ENCODE measurements at places on chromosomes 12 and 14.

- DNase-seq: no peak
These were observed 9.0 kb upstream of the RNU6-7 start for GRCh38 chr14:32192712-32193373.

- no peak for DNase-seq
These were observed 172.2 kb downstream of the FLRT2 start for GRCh38 chr14:85702191-85702590.

GRCh38 chr12:18130851-18131250 lies 40.9 kb upstream of the RERGL start:
- no peak for DNase-seq

DNA sequence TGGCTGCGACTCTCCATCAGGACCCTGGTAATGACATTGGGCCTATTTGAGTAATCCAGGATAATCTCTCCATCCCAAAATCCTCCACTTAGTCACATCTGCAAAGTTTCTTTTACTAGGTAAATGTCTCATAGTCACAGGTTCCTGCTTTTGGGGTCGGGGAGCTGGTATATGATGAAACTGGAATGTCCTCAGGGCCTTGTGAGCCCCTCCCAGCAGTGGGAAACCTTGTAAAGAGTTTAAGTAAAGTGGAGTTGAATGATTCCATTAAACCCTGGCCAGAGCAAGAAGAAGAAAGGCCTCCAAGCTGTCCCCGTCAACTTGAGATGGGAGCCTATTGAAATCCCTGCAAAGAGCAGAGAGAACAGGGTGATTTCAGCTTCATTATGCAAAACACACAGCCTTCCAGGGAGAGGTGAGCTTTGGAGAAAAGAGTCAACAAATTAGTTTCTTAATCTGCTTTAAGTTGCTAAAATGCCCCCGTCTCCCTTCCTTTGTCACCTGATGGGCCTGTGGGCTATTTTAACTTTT lies 12.6 kb downstream of the WSCD2 start:
- peak; percentile 70 for DNase-seq

GRCh38 chr12:124434951-124435805 lies 132.2 kb downstream of the NCOR2 start:
- peak; percentile 24 for DNase-seq

GRCh38 chr12:117703584-117703983 lies 265.2 kb downstream of the KSR2 start:
- DNase-seq: no peak

GRCh38 chr14:40336846-40337245 lies 904.6 kb upstream of the FBXO33 start:
- no peak for DNase-seq

- DNase-seq: no peak
These were observed 33.2 kb upstream of the LTBP2 start for GRCh38 chr14:74645244-74645643.

- peak; percentile 77 for DNase-seq
These were observed 95.2 kb upstream of the PCED1B start for GRCh38 chr12:46983959-46984841.

- no peak for DNase-seq
These were observed 33.0 kb downstream of the PWP1 start for GRCh38 chr12:107718606-107719005.

DNA sequence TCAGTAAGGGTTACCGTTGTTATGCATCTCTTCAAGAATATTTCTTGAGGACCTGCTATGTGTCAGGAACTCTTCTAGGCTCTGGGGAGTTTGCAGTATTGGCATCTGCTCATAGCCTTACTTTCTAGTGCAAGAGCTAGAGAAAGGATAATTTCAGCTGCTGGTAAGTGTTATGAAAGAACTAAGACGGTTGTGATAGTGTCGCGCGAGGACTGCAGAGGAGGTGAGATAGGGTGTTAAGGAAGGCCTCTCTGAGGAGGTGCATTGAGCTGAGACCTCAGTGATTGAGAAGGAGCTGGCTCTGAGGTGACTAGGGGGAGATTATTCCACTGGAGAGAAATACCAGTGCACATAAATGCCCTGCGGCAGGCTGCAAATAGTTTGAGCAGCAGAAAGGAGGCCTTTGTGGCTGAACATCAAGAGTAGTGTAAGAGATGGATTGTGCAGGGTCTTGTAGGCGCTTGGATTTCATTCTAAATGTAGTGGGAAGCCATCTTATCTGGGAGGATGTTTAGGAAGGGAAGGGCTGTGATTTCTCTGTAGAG lies 824 bp downstream of the DDX55 start:
- DNase-seq: peak; percentile 7

DNA sequence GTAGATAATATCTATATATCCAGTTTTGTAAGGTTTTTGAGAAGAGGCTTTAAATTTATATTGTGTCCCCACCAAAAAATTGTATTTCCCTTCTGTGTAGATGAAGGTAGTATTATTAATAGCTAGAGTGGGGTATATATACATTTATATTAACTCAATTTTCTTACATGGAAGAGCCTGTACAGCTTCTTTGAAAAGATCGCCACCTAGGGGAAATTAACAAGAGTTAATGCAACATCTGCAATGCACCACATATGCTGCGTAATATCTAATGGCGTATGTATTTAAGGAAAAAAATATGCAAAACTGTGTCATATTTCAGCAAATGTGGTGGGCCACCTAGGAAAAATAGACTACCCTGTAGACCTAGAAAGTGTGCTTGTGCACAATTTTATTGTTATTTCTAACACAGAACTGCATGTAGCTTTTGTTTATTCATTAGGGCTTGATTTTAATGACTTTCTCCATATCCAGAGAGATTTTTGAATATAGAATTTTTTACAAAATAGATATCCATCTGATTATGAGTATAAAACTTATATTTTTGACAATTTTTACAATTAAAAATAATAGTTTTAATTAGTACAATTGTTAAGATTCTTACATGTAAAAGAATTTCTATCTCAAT lies 14.0 kb downstream of the CCER1 start:
- peak; percentile 55 for DNase-seq

- no peak for DNase-seq
These were observed 88.2 kb upstream of the PAWR start for GRCh38 chr12:79778802-79779448.

GRCh38 chr12:6943722-6944380 lies at the start of the genes C12orf57 and RNU7-1:
C12orf57 (plus strand) TSS chr12:6944022; CDS start chr12:6944122, 100 bp downstream.
RNU7-1 (plus strand) TSS chr12:6943816.
- DNase-seq: peak; percentile 90

GRCh38 chr14:100398044-100398443 lies 74.9 kb downstream of the SLC25A47 start:
- peak; percentile 71 for DNase-seq

DNA sequence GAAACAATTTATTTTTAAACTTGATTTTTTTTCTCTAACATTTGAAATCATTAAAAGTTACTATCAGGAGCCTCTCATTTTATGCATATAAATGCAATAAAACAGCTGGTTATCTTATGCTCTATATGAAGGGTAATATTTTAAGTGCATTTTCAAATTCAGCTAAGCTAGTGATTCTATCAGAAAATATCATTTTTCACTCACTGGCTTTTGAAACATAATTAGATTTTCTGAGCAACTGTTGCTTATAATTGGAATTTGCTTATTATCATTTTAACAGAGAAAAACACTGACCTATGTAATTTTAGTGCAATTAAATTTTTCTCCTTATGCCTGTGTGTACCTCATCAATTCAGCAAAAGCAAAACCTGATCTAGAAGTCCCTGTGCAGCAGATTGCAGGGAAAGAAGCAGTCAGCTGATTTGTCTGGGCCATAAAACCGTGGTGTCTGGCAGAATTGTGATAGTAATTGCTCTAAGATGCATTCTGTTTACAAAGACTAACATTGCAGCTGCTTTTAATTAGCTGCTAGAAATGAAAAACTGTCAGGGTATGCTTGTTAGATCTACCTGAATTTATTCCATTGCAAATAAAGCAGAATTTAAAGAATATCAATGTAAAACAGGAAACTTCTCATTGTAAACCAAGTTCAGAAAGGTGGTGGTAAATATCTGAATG lies 75.0 kb downstream of the BICD1 start:
- DNase-seq: no peak

- no peak for DNase-seq
These were observed 107.1 kb upstream of the DIO3 start for GRCh38 chr14:101454229-101454628.

GRCh38 chr14:105774001-105774400 lies 247.6 kb downstream of the TMEM121 start:
- DNase-seq: no peak

DNA sequence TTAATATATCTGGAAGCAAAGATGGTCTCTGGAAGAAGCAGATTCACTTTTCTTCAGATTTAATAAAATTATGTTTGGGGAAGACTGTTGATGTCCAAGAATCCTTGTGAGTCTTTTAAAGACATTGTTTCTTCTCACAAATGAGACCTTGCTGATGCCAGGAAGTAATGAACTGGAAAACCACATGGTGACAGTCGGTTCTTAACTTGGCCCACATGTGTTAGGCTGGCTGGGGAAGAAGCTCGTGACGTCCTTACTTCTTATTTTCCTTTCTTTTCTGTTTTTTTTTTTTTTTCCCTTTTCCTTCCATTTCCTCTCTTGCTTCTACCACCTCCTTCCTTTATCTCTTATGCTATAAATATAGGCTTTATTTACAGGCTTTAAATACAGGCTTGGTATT lies 950.2 kb downstream of the BCL11B start:
- no peak for DNase-seq

- DNase-seq: no peak
These were observed 70.6 kb upstream of the MYF6 start for GRCh38 chr12:80636832-80637231.

- no peak for DNase-seq
These were observed 35.5 kb downstream of the PDZRN4 start for GRCh38 chr12:41223600-41223999.

DNA sequence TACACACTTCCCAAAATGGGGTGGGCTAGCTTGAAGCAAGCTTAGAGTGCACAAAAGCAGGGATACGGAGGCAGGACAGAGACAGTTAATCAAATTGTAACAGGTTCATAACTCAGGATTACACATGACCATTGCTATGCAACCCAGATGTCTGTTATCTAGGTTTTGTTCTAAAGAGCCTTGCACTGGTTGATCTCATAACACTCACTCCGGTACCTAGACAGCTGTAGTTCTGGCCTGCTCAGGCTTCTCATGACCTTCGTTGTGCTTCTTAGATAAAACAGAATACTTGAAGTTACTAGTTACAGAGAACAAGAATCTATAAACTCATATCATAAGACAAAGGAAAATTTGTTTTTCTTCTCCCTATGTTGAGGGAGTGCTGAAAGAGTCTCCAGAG lies 983.4 kb downstream of the TMEM121 start:
- no peak for DNase-seq

GRCh38 chr14:56664811-56665421 lies 85.3 kb downstream of the TMEM260 start:
- no peak for DNase-seq

DNA sequence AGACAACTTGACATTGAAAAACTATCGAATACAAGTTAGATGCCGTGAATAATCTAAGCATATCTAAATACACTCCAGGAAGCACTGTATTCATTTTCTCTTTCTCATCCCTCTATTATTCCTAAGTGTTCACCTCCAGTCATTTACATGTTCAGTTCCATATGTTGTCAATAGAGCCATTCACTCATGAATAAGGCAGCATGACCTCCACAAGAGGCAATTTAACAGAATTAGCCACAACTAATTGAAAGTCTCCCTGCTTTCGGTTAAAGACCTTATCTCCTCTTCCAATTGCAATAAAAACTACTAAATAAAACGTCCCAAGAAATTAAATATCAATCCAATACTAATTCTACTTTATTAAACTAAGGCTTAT lies 1.8 kb downstream of the LRIG3 start:
- DNase-seq: peak; percentile 27

DNA sequence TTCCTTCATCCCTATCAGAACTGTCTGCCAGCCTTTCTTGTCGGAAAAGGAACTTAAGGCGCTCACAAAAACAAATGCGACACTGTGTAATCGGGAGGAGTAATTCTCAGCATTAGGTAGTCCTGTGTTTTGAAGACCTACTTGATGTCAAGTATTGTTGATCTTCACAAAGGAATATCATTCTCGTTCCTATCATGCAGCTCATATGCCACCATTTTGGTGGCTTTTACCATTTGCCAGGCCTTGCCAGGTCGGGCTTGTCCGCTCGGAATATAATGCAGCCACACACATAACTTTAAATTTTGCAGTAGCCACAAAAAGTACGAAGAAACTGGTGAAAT lies 903 bp upstream of the PPP4R3A start:
- peak; percentile 49 for DNase-seq

DNA sequence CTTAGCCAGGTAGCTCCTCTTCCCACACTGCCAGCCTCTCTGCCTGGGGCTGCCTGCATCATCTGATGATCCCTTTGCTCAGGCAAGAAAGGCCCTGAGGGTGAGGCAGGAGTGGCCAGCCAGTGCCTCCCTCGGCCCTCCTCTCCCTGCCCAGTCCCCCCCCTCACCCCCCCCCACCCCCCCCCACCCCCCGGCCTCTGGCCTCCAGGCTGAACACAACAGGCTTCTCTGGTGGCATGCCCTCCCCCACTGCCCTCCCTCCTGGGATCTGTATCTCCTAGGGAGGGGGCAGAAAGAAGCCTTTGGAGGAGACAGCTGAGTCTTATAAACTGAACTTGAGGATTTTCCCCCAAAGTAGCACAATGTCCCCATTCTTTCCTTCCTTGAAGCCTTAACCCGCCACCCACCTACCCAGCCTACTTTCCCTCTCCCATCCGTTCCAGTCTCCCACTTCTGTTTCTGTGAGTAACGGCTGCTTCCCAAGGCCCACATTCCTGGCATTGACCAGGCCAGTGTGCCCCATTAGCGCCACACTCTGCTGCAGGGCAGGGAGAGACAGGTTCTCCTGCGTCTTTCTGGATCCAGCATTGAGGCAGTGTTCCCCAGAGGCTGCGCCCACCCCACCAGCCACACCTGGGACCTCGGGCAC lies 82.1 kb downstream of the B4GALNT3 start:
- peak; percentile 43 for DNase-seq

DNA sequence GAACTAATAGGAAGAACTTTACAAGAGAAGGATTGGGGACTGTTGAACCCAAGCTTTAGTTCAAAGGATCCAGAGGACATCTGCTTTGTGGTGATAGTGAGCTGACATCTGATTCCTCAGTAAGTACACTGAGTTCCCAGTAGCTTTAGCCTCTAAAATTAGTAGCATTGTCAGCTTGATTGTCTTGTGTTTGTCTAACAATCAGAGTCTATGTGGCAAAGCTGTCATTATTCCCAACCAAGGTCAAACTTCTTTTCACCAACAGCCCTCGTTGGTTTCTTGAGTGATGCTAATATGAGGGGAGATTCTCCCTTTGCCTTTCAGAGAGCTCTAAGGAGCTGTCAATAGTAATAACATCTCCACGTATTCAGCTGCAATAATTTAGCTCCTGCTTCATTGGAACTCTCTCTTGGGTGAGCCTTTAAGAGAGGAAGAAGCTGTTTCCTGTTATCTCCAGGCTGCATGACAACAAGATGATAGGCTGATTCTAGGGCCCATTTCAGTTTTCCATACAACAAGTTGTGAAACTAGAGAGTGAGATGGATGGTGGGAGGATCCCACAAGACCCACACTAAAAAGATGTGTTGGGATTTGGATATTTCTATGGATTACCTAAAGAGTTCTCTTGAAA lies 46.7 kb downstream of the TGFB3 start:
- no peak for DNase-seq

DNA sequence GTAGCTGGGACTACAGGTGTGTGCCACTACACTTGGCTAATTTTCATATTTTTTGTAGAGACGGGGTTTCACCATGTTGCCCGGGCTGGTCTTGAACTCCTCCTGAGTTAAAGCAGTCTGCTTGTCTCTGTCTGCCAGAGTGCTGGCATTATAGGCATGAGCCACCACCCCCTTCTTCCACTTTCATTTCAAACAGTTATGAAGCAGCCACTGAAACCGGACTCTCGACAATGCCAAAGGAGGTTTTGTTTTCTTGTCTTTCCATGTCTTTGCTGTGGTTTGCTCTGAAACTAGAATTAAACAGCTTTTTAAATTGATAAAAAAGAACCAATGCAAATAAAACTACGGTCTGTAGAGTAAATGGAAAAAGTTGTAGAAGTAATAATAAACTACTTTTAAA lies 30.4 kb downstream of the RAP1B start:
- DNase-seq: no peak

Data from neural progenitor cell (in vitro differentiated cells).